ENCODE measurements at places on chromosomes 1 and 21.

- DNase-seq, result no peak
Measured at GRCh38 chr1:156399355-156400125, 30.5 kb downstream of the RHBG start.

GRCh38 chr21:28283641-28284490, 708.8 kb downstream of the LTN1 start:
- DNase-seq, result no peak

GRCh38 chr1:66848193-66848592, 47.1 kb upstream of the INSL5 start:
- no peak for DNase-seq

DNA sequence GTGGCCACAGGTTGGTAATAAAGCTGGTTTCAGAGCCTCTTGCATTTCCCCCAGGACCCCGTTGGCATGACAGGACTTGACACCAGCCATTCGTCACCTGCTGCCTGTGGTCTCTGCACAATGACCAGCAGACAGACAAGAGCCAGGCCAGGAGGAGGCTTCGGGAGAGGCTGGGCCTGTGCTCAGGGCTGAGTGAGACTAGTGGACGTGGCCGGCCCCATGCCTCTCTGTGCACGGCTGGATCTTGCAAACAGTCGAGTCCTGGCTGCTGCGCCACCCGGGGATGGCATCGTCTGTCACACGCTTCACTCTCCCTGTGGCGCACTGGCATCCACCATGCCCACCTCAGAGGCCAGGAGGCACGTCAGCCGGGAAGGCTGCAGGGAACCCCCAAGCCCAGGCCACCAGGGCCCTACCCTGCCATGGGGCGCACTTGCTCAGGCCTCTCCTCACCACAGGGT, 177.4 kb upstream of the ARHGEF16 start:
- no peak for DNase-seq

GRCh38 chr1:165288350-165289120, 68.0 kb downstream of the LMX1A start:
- DNase-seq, result no peak

- no peak for DNase-seq
Measured at GRCh38 chr21:14753069-14753465, 207.0 kb upstream of the SAMSN1 start.

GRCh38 chr1:42934541-42935312, 23.9 kb downstream of the SLC2A1 start:
- no peak for DNase-seq

GRCh38 chr1:241299347-241299746, 57.7 kb downstream of the RGS7 start:
- no peak for DNase-seq

GRCh38 chr1:83773059-83773458, 225.9 kb downstream of the TTLL7 start:
- DNase-seq, result no peak

- no peak for DNase-seq
Measured at GRCh38 chr21:14591377-14591776, 45.3 kb upstream of the SAMSN1 start.

- DNase-seq, result no peak
Measured at GRCh38 chr1:202349206-202349928, 868 bp downstream of the PPP1R12B start.

- no peak for DNase-seq
Measured at GRCh38 chr1:85330711-85331290, 54.4 kb upstream of the BCL10 start.

DNA sequence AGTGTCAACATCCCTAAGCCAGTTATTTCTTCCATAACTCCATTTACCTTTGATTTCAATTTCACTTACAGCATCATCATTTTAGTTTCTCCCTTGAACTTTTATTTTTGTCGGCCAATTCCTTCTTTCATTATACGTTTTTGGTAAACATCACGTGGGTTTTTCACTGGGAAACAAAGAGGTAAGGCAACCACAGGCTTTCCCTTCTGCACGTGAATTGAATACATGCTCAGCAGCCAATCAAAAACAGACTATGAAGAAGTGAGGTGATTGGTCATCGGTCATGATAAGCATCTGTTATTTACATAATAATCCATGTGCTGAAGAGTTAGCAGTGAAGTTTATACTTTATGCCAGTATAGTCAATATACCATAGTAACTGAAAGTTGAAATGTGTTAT, 98.7 kb downstream of the NCAM2 start:
- no peak for DNase-seq
